Stimulated activated CD4-positive, alpha-beta T cell treated with anti-CD3 and anti-CD28 coated beads, Interleukin-1b, Interleukin-23, amount 100 ng/mL, for 1 hour (primary cell): ENCODE measurements at places on chromosomes 3 and 15.

- no peak for DNase-seq
Observed at GRCh38 chr3:128559486-128560225, 66.7 kb upstream of the GATA2 start.

DNA sequence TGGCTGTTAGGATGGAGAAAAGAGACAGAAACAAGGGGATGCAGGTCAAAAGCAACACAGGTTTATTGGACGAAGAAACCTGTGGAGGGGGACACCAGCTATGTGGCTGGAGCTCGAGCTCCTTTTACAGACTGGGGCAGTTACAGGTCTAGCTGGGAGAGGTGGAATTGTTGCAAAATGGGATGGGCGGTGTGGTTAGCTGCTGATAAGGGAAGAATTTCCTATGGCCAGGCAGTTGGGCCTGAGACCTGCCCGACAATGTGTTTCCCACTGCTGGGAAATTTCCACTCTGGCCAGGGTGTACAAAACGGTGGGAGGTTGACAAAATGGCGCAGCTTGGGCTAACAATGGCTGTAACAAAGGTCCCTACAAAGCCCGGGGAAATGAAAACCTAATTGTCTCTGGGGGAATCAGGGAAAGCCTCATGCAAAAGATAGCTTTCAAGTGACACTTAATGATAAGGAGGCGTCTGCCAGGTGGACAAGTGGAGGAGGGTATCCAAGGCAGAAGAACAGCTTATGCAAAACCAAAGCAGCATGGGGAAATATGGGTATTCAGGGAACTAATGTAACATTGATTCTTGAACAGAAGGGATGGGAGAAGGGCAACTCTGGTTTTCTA is 137.4 kb upstream of the SGO1 start:
- DNase-seq = no peak

DNA sequence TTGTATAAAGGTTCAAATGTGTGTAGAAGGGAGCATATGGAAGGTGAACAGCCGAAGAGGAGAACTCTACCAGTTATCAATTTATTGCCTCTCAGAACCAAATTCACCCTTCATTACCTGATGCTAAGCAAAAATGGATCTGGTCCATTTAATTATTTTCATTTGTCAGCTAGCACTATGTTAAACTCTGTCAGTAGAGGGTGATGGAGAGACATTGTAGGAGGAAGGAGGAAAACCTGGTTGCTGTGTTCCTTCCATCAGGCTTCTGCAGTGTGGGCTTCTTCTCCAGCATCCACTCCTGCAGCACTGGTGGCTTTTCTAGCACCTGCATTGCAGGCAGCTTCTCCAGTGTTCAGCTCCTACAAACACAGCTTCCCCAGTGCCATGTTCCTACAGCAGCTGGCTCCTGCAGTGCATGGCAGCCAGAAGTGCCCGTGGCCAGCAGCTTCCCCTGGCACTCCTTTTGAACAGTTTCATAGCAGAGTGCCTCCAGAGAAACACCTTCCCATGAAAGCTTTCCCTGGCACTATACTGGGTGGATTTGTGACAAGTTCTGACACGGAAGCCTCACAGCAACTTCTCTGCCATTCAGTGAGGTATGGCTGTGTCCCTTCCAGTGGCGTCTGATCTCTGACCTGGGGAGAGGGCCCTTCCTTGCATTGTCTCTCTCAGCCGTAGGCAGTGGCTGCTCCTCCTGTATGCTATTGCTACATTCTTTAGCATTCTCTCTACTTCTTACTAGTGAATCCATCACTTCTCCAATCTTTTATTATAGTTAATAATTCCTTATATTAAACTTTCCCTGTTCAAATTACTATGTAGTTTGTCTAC is 14.6 kb upstream of the IL17RD start:
- no peak for DNase-seq

GRCh38 chr3:54146506-54147239 is 24.3 kb downstream of the CACNA2D3 start:
- no peak for DNase-seq

GRCh38 chr3:128993461-128994172 is at the start of gene CFAP92:
CFAP92 (minus strand) TSS chr3:128994076; CDS start chr3:128993304, 772 bp downstream.
- DNase-seq = peak; percentile 81

DNA sequence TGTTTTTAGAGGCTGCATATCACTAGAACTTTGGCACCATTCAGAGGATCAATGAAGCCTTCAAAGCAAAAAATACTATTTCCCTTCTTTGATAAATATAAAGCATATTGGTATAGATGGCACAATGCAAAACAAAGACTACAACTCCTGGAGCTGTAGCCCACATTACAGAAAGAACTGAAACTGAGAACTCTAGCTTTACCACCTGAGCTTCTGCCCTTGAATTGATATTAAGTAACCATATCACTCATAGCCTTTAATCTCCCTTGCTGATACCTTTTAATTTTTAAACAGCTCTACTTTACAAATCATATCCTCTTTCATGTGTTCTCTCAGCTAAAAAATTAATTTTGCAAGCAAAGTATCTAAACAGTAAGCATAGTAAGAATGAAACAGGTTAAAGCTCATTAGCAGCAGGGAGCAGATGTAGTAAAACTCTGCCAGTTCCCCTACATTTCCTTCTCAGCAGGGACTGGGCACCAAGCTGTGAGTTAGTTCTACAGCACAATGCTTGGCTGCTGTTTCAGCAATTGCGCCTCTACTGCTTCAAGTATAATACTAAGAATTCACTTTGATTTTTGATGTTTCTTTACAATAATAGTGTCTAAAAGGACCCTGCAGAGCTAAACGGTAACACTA is 97.9 kb upstream of the NANOGP8 start:
- no peak for DNase-seq
